Activated T-helper 2 cell treated with anti-CD3 and anti-CD28 coated beads, Interferon-gamma antibody, Interleukin-2, Interleukin-4, amounts not matched to agents 10 μg/mL and 5 μg/mL and 100 μg/mL, durations not matched to agents 14 hours and 24 hours and 36 hours (primary cell): ENCODE measurements at places on chromosomes 2 and 18. TPM values are rescaled to one million over a fixed set of nuclear protein-coding genes. Genes with fewer than 3 reads are reported as not detected.
A peak's percentile ranks its signal among the peaks of the same experiment; 100 is the strongest.

DNA sequence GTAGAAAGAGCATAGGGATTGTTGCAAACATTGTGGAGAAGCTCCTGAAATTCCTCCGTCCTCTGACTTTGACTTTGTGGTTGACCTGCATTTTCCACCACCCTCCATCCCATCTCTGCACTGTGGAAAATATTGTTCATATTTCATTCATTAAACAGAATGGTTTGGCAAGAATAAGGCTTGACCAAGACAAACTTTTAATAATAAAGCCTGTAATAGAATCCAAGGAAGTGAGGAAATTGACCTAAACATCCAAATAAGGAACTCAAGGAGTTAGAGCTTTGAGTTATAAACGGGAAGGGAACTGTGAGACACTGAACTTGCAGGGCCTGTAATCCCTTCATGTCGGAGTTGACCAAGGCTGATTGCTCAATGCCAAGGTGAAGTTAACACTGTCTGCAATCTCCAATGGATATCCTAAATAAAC is 115.2 kb downstream of the GFPT1 start:
- DNase-seq = no peak
- no peaks in the 10 kb centered on the region for H3K36me3 ChIP-seq

- peaks cover 22% of the 10 kb centered on the region for H3K27me3 ChIP-seq
- DNase-seq = no peak
- no peaks in the 10 kb centered on the region for H3K36me3 ChIP-seq
- no peak overlapping the region for H3K4me3 ChIP-seq
- H3K27ac ChIP-seq = no peak overlapping the region
Measured at GRCh38 chr18:8366070-8366469, 243.2 kb upstream of the RAB12 start.

DNA sequence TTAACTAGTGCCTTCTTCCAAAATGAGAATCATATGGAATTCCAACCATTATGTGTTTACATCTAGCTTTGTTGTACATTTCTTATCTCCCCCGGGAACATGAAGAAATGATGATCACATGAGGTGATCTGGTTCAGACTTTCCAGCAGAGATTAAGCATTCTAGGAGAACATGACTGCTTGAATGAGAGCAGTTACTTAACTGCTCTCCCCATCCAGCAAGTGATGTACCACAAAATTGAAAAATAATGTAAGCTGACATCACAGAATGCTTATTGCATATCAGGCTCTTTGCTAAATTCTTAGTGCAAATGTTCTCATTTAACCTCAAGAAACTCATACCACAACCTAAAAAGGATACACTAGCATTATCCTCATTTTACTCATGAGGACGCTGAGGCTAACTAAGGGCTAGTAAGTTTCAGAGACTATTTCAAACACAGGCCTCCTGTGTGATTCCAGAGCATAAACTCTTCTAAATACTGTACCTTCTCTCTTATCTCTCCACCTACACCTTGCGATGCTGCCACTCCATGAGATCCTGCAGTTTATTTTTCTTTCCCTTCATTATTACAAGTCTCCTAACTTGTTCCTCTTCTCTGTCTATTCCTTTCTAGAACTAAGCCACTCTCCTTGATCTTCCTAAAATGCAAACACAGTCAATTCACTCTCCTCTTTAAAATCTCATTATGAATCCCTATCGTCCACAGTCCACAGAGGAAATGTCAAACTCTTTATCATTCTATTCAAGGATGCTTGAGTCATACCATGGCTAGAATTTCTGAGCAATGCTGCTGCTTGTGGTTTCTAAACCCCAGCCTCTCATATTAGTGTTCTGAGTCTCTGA is 1224.8 kb upstream of the ZEB2 start:
- peaks cover 27% of the 10 kb centered on the region for H3K4me1 ChIP-seq
- no peak for DNase-seq
- no peaks in the 10 kb centered on the region for H3K36me3 ChIP-seq
- H3K27ac ChIP-seq = peak overlapping the region; percentile 31
- H3K27me3 ChIP-seq = peaks cover 11% of the 10 kb centered on the region
- H3K4me3 ChIP-seq = no peak overlapping the region

GRCh38 chr2:168475636-168476035 is 19.6 kb downstream of the CERS6 start:
- no peak for DNase-seq

DNA sequence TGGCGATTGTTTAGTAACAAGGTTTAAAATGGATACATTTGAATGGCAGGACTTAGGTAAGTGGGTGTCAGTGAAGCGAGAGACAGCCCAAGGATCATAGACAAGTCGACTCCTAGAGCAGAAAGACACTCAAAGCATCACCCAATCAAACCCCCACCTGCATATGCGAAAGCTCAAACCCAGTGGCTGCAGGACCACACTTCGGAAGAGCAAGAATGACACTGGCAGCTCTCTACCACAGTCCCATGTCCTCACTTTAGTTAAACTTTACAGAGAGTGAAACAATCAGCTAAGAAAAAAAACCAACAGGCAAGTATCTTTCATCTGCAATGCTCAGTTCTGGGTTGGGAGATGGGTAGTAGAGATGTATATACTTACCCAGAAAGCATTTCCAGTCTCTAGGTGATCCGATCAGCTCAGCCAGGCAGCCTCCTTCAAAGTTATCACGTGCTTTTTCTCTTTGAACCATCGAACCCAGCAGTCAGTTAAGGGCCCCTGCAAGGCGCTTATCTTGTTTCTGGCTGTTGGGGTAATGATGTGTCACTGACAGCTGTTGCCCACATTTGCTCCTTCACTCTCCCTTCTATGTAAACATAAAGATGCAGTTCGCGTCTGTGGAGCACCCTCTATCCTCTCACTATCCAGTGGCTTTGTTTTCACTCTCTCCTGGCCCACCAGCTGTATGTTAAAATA is 357.5 kb upstream of the ID2 start:
- DNase-seq = peak; percentile 31
- H3K36me3 ChIP-seq = peaks cover 6% of the 10 kb centered on the region
- H3K27ac ChIP-seq = peak overlapping the region; percentile 4

GRCh38 chr2:220335591-220335915 is 708.1 kb downstream of the SLC4A3 start:
- no peaks in the 10 kb centered on the region for H3K4me1 ChIP-seq
- no peak for DNase-seq
- no peak overlapping the region for H3K27ac ChIP-seq
- H3K27me3 ChIP-seq = no peaks in the 10 kb centered on the region
- H3K4me3 ChIP-seq = no peak overlapping the region
- H3K36me3 ChIP-seq = no peaks in the 10 kb centered on the region

DNA sequence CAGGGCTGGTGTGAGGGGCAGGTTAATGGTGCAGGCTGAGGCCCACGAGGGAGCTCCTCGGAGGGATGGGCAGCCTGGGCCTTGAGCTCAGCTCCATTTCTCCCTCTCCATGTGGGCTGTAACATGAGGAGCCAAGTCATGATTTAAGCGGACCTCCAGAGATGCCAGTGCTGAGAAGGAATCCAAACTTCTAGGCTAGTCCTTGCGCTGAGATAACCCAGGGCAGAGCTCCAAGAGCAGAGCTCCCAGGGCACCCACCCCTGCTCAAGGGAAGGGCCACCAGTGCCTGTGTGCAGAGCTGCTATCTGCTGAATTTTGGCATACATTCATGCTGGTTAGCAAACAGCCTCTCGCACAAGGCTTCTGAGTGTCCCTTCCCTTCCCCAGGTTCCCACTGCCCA is 95.1 kb downstream of the MRO start:
- no peak for DNase-seq
- H3K4me3 ChIP-seq = no peak overlapping the region

GRCh38 chr18:21341141-21341540 is 99.1 kb downstream of the GREB1L start:
- H3K36me3 ChIP-seq = no peaks in the 10 kb centered on the region
- no peak for DNase-seq
- no peak overlapping the region for H3K27ac ChIP-seq
- H3K27me3 ChIP-seq = peaks cover 3% of the 10 kb centered on the region

Gene TRABD2A
- total RNA-seq = 67.9 and 71.2 TPM in 2 replicates

Gene ELOA2
- not detected in 2 replicates for total RNA-seq

GRCh38 chr2:99338029-99338585 is 918 bp downstream of the EIF5B start:
- H3K4me3 ChIP-seq = no peak overlapping the region
- peaks cover 29% of the 10 kb centered on the region for H3K4me1 ChIP-seq
- peaks cover 3% of the 10 kb centered on the region for H3K36me3 ChIP-seq
- no peak overlapping the region for H3K27ac ChIP-seq
- H3K27me3 ChIP-seq = no peaks in the 10 kb centered on the region

Gene CACNB4
- total RNA-seq = 0.23 and 0.39 TPM in 2 replicates

Gene ESPNL
- total RNA-seq = 0.07 and 0.14 TPM in 2 replicates

Gene SCYGR3
- not detected in 2 replicates for total RNA-seq

- H3K4me3 ChIP-seq = no peak overlapping the region
- H3K36me3 ChIP-seq = no peaks in the 10 kb centered on the region
- no peak for DNase-seq
- H3K4me1 ChIP-seq = peaks cover 22% of the 10 kb centered on the region
- H3K27ac ChIP-seq = no peak overlapping the region
- no peaks in the 10 kb centered on the region for H3K27me3 ChIP-seq
Measured at GRCh38 chr18:51234117-51235008, 36.9 kb upstream of the MEX3C start.

Gene NDUFS1
- total RNA-seq = 80.7 and 84.3 TPM in 2 replicates

DNA sequence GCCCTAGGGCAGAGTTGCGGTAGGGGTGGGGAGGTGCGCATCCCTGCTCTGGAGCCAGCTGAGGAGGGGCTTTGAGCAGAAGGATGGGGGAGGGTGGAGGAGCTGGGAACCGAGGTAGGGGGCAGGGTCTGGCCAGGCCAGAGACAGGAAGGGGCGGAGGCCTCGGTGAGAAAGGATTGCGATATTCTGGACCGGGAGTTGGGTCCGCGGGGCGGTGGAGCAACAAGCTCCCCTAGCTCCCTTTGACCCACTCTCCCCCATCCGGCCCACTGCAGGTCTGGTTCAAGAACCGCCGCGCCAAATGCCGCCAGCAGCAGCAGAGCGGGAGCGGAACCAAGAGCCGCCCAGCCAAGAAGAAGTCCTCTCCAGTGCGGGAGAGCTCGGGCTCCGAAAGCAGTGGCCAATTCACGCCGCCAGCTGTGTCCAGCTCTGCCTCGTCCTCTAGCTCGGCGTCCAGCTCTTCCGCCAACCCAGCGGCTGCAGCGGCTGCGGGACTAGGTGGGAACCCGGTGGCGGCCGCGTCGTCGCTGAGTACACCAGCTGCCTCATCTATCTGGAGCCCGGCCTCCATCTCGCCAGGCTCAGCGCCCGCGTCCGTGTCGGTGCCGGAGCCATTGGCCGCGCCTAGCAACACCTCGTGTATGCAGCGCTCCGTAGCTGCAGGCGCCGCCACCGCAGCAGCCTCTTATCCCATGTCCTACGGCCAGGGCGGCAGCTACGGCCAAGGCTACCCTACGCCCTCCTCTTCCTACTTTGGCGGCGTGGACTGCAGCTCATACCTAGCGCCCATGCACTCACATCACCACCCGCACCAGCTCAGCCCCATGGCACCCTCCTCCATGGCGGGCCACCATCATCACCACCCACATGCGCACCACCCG is 4.8 kb downstream of the OTX1 start:
- no peak for DNase-seq
- H3K27me3 ChIP-seq = peaks cover 79% of the 10 kb centered on the region
- H3K4me3 ChIP-seq = peak overlapping the region; percentile 13
- H3K4me1 ChIP-seq = peaks cover 44% of the 10 kb centered on the region
- H3K36me3 ChIP-seq = peaks cover 3% of the 10 kb centered on the region

DNA sequence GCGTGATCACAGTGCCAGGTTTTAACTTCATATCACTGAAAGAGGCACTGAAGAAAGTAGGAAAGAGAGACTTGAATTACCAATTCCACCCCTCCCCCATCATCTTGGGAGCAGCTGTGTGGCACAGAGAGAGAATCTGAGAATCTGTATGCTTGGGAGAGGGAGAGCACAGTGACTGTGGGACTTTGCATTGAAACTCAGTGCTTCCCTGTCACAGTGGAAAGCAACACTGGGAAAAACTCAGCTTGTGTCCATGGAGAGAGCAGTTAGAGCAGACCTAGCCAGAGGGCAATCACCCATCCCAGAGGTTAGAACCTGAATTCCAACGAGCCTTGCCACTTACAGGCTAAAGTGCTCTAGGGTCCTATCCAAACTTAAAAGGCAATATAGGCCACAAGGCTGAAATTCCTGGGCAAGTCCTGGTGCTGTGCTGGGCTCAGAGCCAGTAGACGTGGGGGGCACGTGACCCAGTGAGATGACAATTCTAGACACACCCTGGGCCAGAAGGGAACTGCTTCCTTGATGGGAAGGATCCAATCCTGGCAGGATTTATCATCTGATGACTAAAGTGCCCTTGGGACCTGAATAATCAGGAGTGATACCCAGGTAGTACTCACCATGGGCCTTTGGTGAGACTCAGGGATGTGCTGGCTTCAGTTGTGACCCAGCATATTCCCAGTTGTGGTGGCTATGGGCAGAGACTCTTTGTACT is 15.5 kb upstream of the ABCB11 start:
- peaks cover 12% of the 10 kb centered on the region for H3K36me3 ChIP-seq
- H3K4me1 ChIP-seq = peaks cover 4% of the 10 kb centered on the region
- H3K27me3 ChIP-seq = peaks cover 3% of the 10 kb centered on the region
- H3K4me3 ChIP-seq = no peak overlapping the region

Gene CD28
- total RNA-seq = 53.6 and 59.3 TPM in 2 replicates

- peaks cover 36% of the 10 kb centered on the region for H3K4me1 ChIP-seq
- peaks cover 4% of the 10 kb centered on the region for H3K27me3 ChIP-seq
- no peak overlapping the region for H3K27ac ChIP-seq
- H3K4me3 ChIP-seq = no peak overlapping the region
- H3K36me3 ChIP-seq = peaks cover 7% of the 10 kb centered on the region
- no peak for DNase-seq
Measured at GRCh38 chr2:29113027-29113686, 2.1 kb upstream of the CLIP4 start.

DNA sequence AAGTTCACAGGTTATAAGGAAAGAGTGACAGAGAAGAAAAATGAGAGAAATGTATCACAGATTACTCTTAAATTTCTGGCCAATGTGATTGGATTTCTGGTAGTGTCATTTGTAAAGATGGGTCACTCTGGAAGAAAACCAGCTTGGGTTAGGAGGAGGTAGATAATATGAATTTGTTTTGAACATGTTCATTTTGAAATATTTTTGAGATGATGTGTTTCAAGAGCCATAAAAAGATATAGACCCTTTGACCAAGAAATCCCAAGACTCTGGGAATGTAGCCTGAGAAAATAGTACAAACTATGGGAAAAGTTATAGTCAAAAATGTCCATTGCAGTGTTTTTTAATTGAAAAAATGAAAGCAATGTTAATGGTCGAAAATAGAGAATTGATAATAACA is 70.7 kb downstream of the CALCRL start:
- H3K4me1 ChIP-seq = no peaks in the 10 kb centered on the region
- H3K36me3 ChIP-seq = no peaks in the 10 kb centered on the region
- DNase-seq = no peak
- H3K27ac ChIP-seq = no peak overlapping the region
- no peak overlapping the region for H3K4me3 ChIP-seq
- H3K27me3 ChIP-seq = no peaks in the 10 kb centered on the region

GRCh38 chr2:180943275-180943674 is 37.1 kb upstream of the UBE2E3 start:
- peaks cover 13% of the 10 kb centered on the region for H3K27me3 ChIP-seq
- H3K4me3 ChIP-seq = no peak overlapping the region
- no peak overlapping the region for H3K27ac ChIP-seq
- DNase-seq = no peak
- no peaks in the 10 kb centered on the region for H3K36me3 ChIP-seq

GRCh38 chr18:77899972-77900754 is 650.5 kb downstream of the GALR1 start:
- H3K27me3 ChIP-seq = peaks cover 14% of the 10 kb centered on the region
- no peak overlapping the region for H3K27ac ChIP-seq
- peak; percentile 57 for DNase-seq
- no peaks in the 10 kb centered on the region for H3K36me3 ChIP-seq
- H3K4me1 ChIP-seq = peaks cover 4% of the 10 kb centered on the region
- H3K4me3 ChIP-seq = no peak overlapping the region

Gene PRKRA
- 65.8 and 67.8 TPM in 2 replicates for total RNA-seq

GRCh38 chr2:63819765-63820717 is 21.7 kb upstream of the UGP2 start:
- H3K27ac ChIP-seq = no peak overlapping the region
- no peaks in the 10 kb centered on the region for H3K4me1 ChIP-seq
- no peaks in the 10 kb centered on the region for H3K36me3 ChIP-seq
- H3K4me3 ChIP-seq = no peak overlapping the region
- H3K27me3 ChIP-seq = peaks cover 14% of the 10 kb centered on the region

Gene SAP130
- total RNA-seq = 33.1 and 36.5 TPM in 2 replicates
